ENCODE measurements at places on chromosomes 16 and 17.

GRCh38 chr17:75549246-75550138, 24.0 kb downstream of the LLGL2 start:
- no peak for DNase-seq

GRCh38 chr16:65271996-65272395, 150.1 kb upstream of the CDH11 start:
- no peak for DNase-seq

- DNase-seq, result no peak
Observed at GRCh38 chr17:16443511-16444257, 28.3 kb downstream of the TRPV2 start.

- DNase-seq, result no peak
Observed at GRCh38 chr16:84605339-84605848, 12.5 kb downstream of the COTL1 start.

DNA sequence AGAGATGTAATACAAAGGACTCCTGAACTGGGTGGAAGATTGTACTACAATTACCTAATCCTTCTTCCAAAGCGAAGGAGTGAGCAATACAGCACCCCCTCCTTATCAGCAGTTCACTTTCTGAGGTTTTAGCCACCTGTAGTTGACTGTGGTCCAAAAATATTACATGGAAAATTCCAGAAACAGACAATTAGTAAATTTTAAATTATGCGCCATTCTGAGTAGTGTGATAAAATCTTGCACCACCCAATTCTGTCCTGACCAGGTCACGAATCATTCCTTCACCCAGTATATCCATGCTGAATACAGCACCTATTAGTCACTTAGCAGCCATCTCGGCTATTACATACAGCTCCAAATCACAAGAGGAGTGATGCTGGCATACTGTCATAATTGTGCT, 23.2 kb downstream of the VPS53 start:
- no peak for DNase-seq

GRCh38 chr17:49979748-49980479, 10.9 kb downstream of the DLX4 start:
- DNase-seq, result no peak

- DNase-seq, result no peak
Observed at GRCh38 chr17:32523827-32524552, 37.2 kb downstream of the CDK5R1 start.

- no peak for DNase-seq
Observed at GRCh38 chr16:83742124-83742899, 65.5 kb upstream of the HSBP1 start.

DNA sequence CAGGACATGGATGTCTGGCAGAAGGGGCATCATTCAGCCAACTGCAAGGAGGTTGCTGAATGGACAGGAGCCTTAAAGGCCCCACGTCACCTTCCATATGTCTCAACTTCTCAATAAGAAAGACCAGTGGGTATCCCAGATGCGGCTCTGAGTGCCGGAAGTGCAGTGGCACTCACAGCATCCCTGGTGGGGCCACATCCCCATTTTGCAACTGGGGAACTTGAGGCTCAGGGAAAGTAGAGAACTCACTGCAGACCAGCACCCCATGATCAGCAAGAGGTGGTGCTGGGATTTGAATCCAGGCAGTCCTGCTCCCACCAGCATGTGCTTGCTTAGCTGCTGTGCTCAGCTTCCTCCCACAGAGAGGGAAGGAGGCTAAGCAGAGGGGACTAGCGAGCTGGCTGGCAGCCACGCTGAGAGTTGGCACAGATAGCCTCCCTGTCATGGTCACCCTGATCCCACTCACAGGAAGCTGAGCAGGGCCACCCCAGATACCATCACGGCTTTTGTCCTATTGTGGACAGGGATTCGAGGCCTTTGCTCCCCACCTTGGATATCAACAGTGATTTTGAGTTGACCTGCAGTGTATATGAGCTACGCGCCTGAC, 294.2 kb upstream of the FOXF1 start:
- no peak for DNase-seq

DNA sequence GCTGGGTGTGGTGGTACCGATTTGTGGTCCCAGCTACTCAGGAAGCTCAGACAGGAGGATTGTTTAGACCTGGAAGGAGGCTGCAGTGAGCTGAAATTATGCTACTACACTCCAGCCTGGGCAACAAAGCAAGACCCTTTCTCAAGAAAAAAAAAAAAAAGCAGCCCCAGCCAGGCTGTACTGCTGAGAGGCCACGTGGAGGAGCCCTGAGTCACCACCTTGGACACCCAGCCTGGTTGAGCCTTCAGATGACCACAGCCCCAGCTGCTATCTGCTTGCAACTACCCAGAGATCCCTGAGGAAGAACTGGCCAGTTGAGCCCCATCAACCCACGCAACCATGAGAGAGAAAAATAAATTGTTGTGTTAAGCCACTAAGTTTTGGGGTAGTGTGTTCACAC, 23.6 kb upstream of the GPRC5C start:
- no peak for DNase-seq

- no peak for DNase-seq
Observed at GRCh38 chr16:30992931-30993816, 8.2 kb downstream of the HSD3B7 start.

DNA sequence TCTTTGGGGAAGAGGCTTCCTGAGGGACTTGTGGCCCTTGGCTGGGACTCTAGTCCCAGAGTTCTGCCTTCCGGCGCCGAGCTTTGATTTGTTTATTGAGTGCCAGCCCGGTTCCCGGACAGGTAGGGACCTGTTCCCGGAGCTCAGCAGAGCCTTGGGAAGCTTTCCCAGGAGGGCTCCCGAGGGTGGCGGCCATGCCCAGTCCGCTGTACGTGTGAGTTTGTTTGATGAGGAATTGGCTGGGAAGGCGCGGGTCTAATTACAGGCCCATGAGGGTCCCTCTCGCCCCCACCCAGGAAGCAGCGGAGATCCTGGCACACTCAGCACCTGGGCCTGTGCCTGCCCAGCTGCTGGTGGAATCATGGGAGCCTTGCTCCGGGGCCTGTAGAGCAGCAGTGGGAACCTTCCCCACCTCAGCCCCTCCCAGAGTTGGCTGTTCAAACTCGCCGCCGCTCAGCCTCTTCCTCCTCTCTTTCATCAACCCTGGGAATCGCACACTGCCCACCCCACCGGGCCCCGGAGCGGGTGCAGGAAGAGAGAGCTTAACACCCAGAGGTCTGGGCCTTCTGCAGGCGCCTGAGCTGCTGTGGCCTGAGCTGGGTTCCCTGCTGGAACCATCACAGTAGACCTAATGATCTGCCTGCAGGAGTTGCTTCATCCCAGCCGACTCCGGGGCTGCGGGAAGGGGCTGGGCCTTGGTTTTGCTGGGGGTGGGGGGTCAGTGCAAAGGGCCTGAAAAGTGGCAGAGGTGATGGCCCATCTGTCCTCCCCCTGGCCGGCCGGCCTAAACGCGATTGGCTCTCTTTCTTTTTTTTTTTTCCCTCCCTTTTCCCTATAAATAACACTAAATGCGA, 313.7 kb downstream of the SEC14L1 start:
- DNase-seq, result no peak

DNA sequence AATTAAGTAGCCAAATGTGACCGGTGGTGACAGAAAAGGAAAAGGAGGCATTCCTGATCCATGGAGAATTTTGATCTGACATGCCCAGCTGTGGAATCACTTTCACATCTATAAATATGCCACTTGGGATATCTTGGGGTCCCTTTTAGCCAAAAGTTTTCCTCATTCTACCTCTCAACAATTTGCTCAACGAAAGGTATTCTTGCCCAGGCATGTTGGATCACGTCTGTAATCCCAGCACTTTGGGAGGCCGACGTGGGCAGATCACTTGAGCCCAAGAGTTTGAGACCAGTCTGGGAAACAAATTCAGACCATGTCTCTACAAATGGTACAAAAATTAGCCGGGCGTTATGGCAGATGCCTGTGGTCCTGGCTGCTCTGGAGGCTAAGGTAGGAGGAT, 24.3 kb downstream of the LITAF start:
- no peak for DNase-seq

- no peak for DNase-seq
Observed at GRCh38 chr16:24667244-24667764, 62.1 kb upstream of the TNRC6A start.

- no peak for DNase-seq
Observed at GRCh38 chr17:76466775-76467130, 650 bp upstream of the AANAT start.

DNA sequence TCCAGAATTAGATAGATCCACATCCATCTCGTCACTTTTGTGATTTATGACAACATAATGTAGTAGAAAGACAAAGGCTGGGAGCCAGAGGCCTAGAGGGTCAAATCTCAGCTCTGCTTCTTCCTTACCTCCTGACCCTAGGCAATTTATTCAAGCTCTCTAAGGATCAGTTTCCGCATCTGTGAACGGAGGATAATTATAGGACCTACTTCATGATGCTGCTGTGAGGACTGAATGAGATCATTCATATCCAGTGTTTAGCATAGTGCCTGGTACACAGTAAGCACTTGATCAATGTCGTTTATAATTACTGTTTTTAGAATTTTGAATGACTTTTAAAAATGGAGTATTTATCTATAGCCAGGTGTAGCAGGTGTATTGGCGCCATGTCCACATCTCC, 128.4 kb downstream of the SHISA9 start:
- DNase-seq, result no peak

DNA sequence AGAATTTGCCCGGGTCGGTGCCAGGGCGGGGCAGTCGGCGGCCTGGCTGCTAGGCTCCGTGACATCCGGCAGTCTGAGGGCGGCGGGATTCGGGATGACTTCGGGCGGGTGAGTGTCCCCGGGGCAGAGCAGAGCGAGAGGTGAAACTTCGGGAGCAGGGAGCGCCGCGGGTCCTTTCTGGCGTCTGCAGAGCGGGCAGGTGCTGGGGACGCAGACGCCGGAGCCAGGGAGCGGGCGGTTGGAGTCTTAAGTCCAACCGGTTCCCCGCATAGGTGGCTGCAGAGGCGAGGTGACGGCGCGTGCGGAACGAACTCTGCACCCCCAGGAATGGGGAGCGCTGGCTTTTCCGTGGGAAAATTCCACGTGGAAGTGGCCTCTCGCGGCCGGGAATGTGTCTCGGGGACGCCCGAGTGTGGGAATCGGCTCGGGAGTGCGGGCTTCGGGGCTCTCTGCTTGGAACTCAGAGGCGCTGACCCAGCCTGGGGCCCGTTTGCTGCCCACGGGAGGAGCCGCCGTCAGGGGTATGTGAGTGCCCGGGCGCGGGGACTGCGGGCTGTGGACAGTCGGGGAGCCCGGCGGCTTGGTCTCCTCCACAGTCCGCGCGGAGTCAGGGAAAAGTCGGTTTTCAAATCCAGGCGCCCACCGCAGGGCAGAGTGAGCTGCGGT, at the start of gene B4GALNT2:
Gene B4GALNT2 (plus strand): TSS at position 71 of the 666 bp plus-strand sequence. CDS start 24 bp downstream, at position 95.
- no peak for DNase-seq

DNA sequence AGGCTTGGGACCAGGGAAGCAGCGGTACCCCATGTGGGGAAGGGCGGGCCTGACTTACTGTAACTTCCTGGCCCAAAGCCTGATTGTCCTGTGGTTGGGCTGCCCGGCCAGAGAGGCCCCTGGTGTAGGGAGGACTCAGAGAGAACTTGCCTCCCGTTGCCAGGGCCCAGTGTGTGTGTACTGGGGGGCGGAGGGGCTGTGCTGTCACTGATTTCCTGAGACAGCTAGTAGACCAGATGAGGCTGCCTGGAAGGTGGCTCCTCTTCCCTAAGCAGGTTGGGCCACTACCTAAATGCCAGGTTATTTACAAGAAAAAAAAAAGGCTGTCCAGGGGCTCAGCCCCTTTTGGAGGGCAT, 16.7 kb downstream of the SOCS3 start:
- no peak for DNase-seq

DNA sequence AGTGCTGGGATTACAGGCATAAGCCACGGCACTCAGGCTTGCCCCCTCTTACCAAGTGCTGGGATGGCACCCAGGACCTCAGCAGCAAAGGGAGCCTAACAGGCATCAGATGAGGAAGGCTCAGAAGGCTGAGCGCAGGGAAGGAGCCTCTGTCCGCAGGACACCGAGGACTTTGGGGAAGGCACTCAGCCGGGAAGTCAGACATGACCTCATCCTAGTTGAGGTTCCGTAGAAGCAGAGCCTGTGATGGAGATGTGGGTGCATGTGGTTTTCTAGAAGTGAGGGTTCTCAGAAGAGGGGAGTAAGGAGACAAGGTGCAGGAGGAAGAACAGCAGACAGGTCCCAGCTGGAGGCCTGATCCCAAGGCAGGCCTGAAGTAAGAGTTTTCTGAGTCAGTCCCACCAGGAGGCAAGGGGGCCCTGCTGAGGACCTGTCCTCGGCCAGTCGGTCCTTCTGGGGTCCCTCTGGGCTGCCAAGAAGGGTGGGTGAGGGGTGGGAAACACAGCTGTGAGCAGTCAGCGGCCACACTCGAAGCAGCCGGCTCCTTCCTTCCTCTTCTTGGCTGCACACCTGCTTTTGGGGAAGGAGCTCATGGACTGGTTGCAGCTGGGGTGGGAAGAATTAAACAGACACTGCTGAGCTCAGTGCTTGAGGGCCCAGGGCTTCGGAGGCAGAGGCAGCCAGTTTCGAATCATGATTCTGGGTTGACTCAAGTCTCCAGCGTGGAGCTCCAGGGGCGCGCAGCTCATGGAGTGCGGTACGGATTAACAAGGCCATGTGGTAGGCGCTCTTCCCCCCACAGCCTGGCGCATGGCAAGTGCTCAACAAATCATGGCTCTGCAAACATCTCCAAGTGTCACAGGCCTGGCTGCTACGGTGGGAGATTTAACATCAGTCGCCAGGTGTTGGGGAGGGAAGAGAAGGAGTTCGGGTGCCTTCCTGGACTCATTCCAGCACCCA, 38.9 kb upstream of the SNN start:
- DNase-seq, result no peak

GRCh38 chr17:36085765-36086164, 4.2 kb downstream of the CCL3 start:
- no peak for DNase-seq

DNA sequence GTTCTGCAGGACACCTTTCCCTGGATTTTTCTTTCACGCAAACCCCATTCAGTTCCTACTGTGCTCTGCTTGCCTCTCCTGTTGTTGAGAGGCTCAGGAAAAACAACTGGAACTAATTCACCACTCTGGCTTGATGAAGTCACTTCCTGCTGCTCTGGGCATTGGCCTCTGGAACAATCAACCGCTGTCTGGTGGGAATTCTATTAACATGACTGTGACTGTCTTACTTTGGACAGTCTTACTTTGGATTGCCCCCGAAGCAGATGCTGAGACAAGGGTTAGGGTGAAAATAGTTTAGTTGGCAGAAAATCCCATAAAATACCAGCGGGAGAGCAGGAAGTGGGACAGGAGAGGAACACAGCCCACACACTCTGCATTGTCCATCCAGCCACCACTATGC, 90.0 kb upstream of the HSBP1 start:
- DNase-seq, result no peak

GRCh38 chr17:15744074-15744676, 12.1 kb downstream of the TBC1D26 start:
- no peak for DNase-seq

- no peak for DNase-seq
Observed at GRCh38 chr16:75943705-75944514, 217.6 kb upstream of the CPHXL start.
